Suppressor macrophage (primary cell): ENCODE measurements at places on chromosomes 12 and 14.
A peak's percentile ranks its signal among the peaks of the same experiment; 100 is the strongest.

GRCh38 chr14:54567639-54568561 is 972 bp downstream of the SAMD4A start:
- peak; percentile 66 for DNase-seq

DNA sequence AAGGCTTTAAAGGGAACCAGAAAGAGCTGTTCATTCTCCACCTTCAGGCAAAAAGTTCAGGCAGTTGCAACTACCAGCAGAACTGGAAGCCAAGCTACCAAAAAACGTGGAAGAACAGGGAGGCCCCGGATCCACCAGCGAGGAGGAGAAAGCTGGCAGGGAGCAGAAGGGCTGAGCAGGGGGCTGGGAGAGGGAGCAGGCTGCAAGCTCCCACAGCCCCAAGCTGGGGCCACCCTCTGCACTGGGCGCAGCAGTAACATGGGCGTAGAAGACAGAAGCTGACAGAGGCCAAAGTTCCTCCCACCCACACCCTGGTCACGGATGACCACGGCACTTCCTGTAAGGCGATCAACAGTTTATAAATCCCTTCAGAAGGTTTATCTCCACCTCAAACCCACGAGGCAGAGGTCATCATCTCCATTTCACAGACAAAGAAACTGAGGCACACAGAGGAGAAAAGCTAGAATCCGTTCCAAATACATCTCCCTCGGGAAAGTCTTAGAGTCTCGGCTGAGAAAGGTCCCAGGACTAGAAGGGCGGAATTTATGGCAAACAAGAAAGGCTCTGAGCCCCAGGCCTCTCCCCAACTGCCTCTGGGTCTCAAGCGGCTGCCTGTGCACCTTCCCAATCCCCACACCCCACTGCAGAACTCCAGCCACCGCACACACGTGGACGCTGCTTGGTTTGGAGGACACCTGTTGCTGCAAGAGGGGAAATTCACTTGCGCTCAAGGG is 1.8 kb downstream of the CCDC85C start:
- peak; percentile 53 for DNase-seq

DNA sequence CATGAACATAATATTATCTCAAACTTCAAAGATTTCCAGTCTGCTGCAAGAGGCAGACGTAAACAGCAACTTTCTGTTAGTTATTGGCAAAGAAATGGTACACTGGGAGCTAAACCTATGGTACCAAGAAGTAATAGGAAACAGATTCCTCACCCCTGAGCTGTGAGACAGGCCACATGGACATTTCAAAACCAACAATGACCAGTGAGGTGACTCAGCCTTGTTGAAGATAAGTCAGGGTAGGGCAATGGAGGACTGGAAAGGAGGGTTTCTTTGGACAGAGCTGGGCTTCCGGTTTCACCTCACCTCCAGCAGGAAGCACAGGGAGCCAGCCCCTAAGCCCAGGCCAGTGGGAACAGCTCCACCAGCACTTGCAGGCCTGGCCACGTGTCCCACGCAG is 1320.5 kb downstream of the AACS start:
- DNase-seq = no peak

GRCh38 chr14:32683679-32684078 is 255.0 kb upstream of the NPAS3 start:
- peak; percentile 15 for DNase-seq

DNA sequence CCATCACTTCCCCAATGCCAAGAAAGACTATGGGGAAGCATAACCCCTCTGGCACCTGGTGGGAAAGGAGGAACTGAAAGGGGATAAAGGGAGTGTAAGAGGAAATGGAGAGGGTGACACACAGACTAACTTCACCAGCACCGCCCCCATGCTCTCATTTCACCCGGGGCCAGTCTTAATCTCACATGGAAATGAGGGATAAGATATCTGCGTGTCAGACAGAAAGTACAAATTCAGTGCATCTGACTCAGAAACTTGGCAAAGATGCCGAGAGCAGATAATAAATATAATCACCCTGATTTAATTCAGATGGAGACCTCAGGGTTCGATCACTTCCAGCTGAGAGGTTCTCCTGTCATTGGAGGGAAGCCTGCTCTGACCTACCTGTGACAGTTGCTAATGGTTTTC is 191.6 kb downstream of the DUSP6 start:
- DNase-seq = peak; percentile 87

DNA sequence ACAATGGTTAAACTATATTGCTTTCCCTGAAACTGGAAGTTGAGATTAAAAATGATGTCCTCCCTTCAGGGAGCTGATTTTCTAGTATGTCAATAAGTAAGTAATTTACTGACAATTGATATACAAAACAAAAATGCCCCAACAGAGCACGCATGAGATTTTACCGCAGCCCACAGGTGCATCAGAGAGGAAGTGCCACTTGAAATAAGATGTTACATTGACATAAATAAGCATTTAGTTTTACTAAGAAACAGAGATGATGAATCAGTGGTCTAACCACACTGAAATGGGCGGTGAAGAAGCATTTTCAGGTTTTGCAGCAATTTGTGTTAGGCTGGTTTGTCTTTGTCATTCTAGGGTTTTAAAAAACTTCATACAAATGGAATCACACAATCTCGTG is 8.8 kb upstream of the CLECL1 start:
- no peak for DNase-seq

DNA sequence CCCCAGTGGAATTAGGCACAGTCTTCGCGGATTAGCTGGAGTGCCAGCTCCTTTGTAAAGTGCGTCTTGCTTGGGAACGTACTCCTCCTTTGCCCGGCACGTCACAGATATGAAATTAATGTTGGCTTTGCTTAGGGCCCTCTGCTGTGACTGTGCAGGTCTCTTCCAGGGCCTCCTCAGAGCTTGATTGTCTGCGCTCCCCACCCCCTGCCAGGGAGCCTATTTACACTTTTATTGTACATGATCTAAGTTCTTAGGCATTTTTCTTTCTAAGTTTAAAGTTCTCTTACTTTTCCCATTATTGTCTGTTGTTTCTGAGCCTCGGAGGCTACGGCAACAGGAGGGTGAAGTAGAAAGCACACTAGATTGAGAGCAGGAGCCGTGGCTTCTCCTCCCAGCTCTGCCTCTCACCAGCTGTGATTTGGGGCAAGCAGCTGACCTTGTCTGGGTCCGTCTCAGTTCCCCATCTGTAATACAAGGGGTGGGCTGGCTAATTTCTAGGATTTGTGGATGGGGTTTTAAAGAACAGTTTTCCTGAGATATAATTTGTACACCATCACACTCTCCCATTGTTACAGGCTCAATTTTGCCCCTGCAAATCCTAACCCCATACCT is 81.8 kb downstream of the TSPAN9 start:
- DNase-seq = no peak

DNA sequence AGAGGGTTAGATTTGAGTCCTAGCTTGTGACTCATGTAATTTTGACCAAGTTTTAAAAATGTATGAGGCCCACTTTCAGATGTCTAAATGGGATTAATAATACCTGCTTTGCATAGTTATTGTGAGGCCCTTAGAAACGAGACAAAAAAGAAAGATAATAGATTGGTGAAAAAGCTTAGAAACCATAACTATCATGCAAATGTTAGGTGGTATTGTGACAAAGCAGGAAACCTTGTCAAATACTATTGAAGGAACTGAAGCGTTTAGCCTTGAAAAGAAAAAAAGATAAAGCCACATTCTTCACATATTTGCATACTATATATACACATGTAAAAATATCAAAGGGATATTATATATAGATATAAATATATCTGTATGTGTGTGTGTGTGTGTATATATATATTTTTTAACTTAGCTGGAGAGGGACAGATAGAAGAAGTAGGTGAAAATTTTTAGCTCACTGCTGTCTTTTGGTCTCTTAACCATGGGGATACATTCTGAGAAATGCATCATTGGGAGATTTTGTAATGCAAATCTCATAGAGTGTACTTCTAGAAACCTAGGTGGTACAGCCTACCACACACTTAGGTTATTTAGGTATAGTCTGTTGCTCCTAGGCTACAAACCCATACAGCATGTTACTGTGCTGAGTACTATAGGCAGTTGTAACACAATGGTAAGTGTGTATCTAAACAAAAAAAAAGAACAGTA is 270.3 kb downstream of the CCDC91 start:
- DNase-seq = no peak

DNA sequence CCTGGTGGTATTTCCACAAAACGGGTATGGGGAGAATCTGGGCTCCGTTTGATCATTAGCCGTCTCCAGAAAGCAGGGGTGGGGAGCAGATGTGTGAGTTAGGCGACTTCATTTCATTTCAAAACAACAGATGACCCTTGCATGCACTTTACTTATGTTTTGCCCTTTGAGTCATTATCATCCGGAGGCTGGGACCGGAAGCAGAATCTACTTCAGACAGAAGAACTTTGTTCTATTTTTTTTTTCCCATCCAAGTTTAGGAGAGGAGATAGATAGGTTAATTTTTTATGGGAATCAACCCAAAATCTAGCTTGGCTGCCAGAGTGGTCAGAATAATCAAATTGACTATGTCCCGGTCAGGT is 31.3 kb upstream of the CMAS start:
- DNase-seq = no peak

DNA sequence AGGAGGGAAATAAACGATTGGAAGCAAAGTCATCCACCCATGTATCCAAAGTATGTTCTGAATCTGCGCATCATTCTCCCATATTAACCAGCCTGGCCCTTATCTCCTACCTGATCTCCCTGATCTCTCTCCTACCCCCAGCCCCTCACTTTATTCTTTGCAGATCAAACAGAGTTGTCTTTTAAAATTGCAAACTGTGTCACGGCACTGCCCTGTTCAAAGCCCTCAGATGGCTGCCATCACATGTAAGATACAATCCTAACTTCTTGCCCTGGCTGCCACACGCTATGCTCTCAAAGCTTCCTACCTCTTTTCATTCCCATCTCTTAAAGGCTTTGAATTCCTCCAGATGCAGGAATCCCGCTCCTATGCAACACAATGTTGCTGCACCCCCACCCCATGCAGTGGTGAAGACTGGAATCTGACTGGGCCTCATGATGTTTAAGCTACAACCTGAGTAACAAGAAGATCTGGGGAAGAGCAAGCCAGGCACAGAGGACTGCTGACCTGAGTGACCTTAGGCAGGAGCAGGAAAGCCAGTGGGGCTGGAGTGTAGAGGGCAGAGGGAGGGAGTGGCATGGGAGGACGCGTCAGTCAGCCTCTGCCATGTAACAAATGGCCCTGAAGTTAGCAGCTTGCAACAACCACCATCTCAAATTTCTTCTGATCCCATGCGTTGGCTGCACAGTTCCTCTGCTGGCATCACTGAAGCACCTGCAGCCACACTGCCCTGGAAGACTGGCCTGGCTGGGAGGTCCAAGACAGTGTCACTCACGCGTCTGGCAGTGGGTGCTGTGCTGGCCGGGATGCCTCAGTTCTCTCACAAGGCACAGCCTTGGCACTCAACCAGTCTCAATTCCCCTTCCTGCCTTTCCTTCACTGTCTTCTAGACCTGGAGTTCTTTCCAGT is 382.8 kb downstream of the BCL11B start:
- DNase-seq = no peak

DNA sequence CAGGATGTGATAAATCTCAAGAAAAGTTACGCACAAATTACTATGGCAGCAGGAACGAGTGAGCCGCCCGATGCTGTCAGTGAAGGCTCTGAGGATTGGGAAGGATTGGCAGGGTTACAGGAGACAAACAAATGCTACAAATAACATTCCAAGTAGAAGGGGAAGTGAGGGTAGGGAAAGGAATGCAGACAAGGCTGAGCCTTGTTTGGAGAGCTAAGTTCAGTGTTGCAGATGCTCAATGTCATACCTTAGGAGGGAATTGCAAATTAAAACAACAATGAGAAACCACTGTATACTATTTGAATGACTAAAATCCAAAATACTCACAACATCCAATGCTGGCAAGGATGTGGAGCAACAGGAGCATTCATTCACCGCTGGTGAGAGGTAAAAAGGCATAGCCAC is 1.3 kb downstream of the CLEC9A start:
- no peak for DNase-seq

GRCh38 chr12:69929125-69929524 is 104.1 kb downstream of the MYRFL start:
- DNase-seq = no peak

DNA sequence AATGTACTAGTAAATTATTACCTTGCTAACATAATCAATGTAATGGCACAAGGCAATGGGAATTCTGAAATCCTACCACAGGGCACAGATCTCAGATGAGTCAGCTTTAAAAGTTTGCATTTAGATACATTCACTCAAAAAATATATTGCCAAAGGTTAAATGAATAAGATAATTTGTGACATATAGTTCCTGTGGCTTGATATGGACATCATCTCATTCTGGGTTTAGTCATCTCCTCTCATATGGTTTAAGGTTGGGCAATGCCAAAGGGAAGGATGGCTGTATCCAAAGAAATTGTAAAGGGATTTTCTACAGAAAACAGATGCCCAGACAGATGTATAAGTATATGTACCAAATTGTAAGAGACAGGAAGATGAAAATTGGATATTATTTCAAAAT is 1065.0 kb downstream of the LRFN5 start:
- no peak for DNase-seq

GRCh38 chr12:124512667-124513296 is 54.6 kb downstream of the NCOR2 start:
- DNase-seq = peak; percentile 91

DNA sequence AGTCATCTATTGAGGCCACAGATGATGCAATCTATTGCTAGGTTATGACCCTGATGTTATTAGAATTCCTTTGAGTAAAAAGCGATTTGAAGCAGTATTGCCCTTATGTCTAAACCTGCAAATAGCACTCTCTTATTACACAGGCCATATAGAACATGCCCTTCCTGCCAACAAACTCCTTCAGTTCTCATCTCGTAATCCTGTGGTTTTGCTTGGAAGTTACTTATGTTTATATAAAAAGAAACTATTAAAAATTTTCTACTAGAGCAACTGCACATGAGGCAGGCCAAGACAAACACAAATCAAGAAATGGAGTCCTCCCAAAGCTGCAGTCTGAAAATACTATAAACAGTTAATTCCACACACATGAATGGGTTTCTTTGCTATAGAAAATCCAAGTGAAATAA is 1200.2 kb downstream of the LRFN5 start:
- no peak for DNase-seq

- DNase-seq = no peak
Measured at GRCh38 chr12:129423041-129423580, 480.7 kb downstream of the TMEM132D start.

GRCh38 chr12:104855599-104855998 is 102.5 kb downstream of the SLC41A2 start:
- no peak for DNase-seq

GRCh38 chr14:65169351-65169750 is 67.0 kb upstream of the MAX start:
- DNase-seq = no peak

DNA sequence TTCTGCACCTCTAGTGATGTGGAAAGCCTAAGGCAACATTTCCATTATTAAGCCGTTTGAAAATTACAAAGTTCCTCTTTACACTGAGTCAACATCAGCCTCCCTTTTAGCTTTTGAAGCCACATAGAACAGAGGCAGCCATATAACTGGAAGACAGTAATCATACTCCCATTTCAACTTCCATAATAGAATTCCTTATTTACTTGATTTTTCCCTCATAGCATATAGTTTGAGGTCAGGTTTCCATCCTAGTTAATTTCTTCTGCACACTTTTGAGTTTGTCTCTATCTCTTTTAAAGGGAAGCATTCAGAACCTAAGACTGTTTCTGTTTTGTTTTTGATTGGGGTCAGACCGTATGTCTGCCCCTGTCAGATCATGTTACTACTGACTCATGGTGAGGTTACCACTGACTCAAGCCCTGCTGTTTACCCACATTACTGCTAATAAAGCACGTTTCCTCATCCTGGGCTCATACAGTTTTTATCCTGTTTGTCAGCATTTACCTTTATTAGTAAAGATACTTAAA is 161.0 kb downstream of the SLC38A4 start:
- DNase-seq = peak; percentile 90

- DNase-seq = no peak
Measured at GRCh38 chr14:90483571-90483974, 86.7 kb downstream of the CALM1 start.

GRCh38 chr14:105738638-105739037 is 212.3 kb downstream of the TMEM121 start:
- no peak for DNase-seq
